ENCODE measurements at places on chromosomes 5 and 9.

DNA sequence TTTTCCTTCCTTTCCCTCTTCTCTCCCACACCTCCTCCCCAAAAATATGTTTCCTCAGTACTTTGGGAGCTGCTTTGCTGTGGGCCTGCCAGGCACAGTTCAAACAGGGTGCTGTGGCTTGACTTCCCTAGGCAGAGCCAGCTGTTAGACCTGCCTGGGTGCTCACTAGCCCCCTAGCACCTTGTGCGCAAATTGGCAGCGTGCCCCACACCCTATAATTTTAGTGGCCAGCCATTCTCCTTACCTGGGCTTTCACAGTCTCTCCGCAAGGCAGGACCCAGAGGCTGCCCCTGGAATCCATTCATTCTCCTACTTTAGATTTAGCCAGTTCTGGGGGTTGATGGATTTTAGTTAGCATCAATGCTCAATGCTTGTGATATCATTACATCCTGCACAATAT lies 72.3 kb downstream of the ANGPTL2 start:
- no peak for DNase-seq

DNA sequence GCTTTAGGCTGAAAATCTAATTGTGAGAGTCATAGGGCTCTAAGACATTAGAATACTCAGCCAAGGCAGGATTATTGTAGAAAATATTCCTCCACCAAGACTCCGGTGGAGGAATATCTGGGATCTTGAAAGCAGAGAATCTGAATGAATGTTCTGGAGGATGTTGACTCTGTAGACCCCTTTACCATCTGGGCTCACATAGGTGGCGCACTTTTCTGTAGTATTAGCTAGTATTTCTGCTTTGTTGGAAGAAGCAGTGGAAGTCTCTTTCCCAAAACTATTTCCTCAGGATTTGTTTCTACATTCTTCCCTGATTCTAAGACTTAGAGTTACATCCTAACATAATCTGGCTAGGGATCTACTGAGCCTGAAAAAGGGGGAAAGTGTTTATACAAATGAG lies 752.4 kb upstream of the SEMA6A start:
- DNase-seq: no peak

- no peak for DNase-seq
Measured at GRCh38 chr9:95642189-95642588, 125.4 kb upstream of the PTCH1 start.

DNA sequence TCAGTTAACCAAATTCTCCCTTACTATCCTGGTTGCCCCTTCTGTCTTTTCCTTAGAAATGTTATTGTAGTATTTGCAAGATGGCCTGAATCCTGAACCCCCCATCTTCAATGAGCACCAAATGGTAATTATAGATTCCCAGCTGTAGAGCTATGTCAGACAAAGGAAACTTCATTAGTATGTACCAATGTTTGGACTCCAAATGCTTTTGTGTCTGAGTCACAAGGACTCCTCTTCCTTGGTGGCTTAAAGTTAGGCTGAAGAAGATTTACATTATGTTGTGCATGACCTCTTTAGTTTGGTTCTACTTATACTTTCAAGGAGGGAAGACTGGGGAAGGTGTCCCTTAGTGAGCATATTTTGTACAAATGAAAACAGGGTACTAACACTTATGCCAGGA lies 105.9 kb upstream of the CDKN2B start:
- DNase-seq: no peak

GRCh38 chr9:128116104-128117083 lies 11.1 kb downstream of the PTGES2 start:
- no peak for DNase-seq

- no peak for DNase-seq
Measured at GRCh38 chr9:117392992-117393391, 21.9 kb downstream of the ASTN2 start.

GRCh38 chr9:101126556-101126955 lies 98.0 kb downstream of the PLPPR1 start:
- no peak for DNase-seq

GRCh38 chr9:21205204-21205603 lies 1.7 kb downstream of the IFNA10 start:
- DNase-seq: no peak

DNA sequence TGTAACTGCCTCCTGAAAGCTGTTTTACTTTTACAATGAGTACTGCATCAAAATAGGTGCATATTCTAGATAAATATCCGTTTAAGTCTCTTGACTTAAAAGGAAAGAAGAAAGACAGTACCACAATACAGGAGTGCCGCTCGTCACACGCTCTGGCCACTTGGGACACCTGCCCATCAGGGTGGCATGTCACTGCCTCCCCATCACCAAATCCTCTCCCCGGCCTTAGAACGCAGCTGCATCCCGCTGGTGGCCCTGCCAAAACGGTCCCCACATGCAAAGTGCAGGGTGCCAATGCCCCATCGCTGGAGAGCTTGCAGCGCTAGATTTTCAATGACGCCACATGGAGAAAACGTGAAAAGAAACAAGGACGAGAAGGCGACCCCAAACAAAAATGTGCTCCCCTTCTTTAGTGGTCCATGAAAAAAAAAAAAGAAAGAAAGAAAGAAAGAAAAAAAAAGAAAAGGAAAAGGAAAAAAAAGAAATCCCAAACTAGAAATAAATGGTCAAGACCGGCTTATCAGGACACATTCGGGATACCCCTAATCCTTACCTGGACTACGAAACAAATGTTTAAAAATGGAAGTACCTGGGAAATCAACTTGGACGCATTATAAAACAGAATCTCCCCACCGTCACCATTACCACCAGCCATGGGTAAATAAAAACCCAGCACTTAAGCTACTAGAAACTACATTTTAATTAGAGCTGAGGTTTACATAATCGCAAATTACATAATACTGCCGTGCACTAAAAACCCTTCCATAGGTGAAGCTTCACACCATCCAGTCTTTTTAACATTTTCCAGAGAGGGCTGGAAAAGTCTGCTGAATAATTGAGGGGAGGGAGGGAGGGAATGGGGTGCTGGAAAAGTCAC lies 1.0 kb downstream of the ANKH start:
- DNase-seq: no peak

DNA sequence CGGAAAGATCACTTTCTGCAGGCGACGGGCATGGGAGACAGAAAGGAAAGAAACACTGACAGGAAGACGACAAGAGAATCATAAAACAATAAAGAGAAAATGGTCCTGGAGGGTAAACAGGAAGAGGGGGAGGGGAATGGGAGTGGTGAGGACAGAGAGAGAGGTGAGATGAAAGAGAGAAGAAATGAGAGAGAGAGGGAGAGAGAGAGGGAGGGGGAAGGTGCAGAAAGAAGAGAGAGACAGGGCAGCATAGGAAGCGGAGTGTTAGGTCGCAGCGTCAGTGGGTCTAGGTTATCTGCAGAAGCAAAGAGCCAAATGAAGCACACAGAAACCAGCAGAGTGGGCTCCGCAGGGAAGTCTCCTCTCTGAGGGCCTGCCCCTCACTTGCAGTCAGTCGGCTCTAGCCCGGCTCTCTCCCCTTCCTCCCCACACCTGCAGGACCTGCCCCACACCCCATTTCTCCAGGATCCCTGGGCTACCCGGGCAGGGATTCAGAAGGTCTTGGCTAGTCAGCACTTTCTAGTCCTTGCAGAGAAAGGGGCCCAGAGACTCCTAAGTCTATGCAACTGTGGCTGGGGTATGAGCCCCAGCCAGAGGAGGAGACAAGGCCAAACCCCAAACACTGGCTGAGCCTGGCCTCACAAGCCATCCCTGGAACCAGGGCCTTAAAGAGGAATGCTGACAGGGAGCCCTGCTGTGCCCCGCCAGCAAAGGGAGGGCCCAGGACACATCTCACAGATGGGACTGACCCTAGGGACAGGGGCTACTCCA lies 29.7 kb upstream of the MEIKIN start:
- DNase-seq: no peak

Measured in NCI-H2227 treated with DMSO at 0.1 percent for 48 hours (cell line).